Breast epithelium (tissue), 4 donors: ENCODE measurements at places on chromosomes 5 and 9. TPM values are rescaled to one million over a fixed set of nuclear protein-coding genes. Genes with fewer than 3 reads are reported as not detected.

The PITX1 gene
- 0.33 TPM for total RNA-seq

The COL15A1 gene
- 47.8 TPM for total RNA-seq

- no peak overlapping the region for H3K4me3 ChIP-seq
- no peaks in the 10 kb centered on the region for H3K36me3 ChIP-seq
- H3K27me3 ChIP-seq: no peaks in the 10 kb centered on the region
- H3K4me1 ChIP-seq: no peaks in the 10 kb centered on the region
- no peak overlapping the region for H3K27ac ChIP-seq
Observed at GRCh38 chr5:136424835-136425584, 59.7 kb upstream of the TRPC7 start.

The USP20 gene
- 15.0 TPM for total RNA-seq

GRCh38 chr9:34665067-34665380 lies 2.6 kb upstream of the CCL27 start:
- H3K27ac ChIP-seq: peak overlapping the region; percentile 97
- no peaks in the 10 kb centered on the region for H3K27me3 ChIP-seq
- peak overlapping the region; percentile 74 for H3K4me3 ChIP-seq
- H3K36me3 ChIP-seq: no peaks in the 10 kb centered on the region

The SLC6A19 gene
- total RNA-seq: not detected

- H3K36me3 ChIP-seq: no peaks in the 10 kb centered on the region
- peak overlapping the region; percentile 84 for H3K27ac ChIP-seq
- H3K4me3 ChIP-seq: no peak overlapping the region
- DNase-seq: no peak
- peaks cover 7% of the 10 kb centered on the region for H3K4me1 ChIP-seq
Observed at GRCh38 chr9:112061152-112061740, 113.9 kb downstream of the SUSD1 start.
